ENCODE measurements at places on chromosomes 11 and 22.

- peak; percentile 81 for DNase-seq
- H3K4me1 ChIP-seq = no peaks in the 10 kb centered on the region
- H3K27ac ChIP-seq = no peak overlapping the region
- H3K27me3 ChIP-seq = peaks cover 23% of the 10 kb centered on the region
Measured at GRCh38 chr11:19553683-19554333, 158.8 kb upstream of the NAV2 start.

- H3K27ac ChIP-seq = no peak overlapping the region
- no peak for DNase-seq
- H3K4me1 ChIP-seq = no peaks in the 10 kb centered on the region
- no peaks in the 10 kb centered on the region for H3K36me3 ChIP-seq
- H3K27me3 ChIP-seq = peaks cover 6% of the 10 kb centered on the region
Measured at GRCh38 chr11:5486003-5486402, 2.5 kb upstream of the OR52D1 start.

GRCh38 chr11:526192-526591 lies 9.2 kb downstream of the HRAS start:
- H3K36me3 ChIP-seq = no peaks in the 10 kb centered on the region
- no peak overlapping the region for H3K4me3 ChIP-seq
- no peak overlapping the region for H3K27ac ChIP-seq
- H3K4me1 ChIP-seq = no peaks in the 10 kb centered on the region

DNA sequence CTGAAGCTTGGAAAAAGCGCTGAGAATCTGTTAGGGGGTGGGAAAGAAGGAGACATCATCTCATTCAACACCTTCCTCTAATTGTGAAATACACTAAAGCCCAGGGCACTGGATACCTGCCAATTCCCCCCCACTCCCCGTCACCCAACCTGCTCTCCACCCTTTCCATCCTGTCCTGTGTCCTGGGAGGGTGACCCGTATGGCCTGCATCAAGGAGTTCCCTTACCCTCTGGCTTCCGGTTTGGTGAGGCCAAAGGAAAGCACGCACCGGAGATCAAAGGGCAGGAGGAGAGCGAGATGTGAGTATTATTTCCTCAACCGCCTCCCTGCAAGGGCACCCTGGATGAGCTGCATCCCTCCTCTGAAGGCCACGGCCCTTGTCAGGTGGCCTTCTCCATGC lies 65.0 kb upstream of the PTPRJ start:
- H3K4me1 ChIP-seq = peaks cover 62% of the 10 kb centered on the region
- peaks cover 2% of the 10 kb centered on the region for H3K36me3 ChIP-seq
- no peak overlapping the region for H3K27ac ChIP-seq
- DNase-seq = peak; percentile 48

- peaks cover 91% of the 10 kb centered on the region for H3K4me1 ChIP-seq
- H3K36me3 ChIP-seq = peaks cover 58% of the 10 kb centered on the region
- peak; percentile 26 for DNase-seq
Measured at GRCh38 chr11:96260067-96260511, 82.9 kb downstream of the MAML2 start.

DNA sequence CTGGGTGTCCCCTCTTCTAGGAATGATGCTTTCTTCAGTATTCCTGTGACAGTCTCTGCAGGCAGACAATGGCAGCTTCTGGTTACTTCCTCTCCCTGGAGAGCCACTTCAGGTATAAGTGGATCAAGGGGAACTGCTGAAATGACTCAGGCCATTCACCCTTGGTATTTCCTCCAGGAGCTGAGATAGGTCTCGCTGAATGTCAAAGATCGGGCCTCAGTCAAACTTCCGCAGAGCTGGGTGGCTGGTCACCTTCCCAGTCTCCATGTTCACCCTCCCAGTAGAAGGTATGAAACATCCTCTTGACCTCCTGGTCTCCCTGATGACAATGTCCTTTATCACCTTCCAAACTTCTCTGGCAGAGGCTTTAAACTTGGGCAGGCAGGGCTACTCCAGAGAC lies 1.8 kb upstream of the ANKK1 start:
- H3K27me3 ChIP-seq = peaks cover 7% of the 10 kb centered on the region
- no peaks in the 10 kb centered on the region for H3K36me3 ChIP-seq
- no peaks in the 10 kb centered on the region for H3K4me1 ChIP-seq
- H3K4me3 ChIP-seq = no peak overlapping the region
- DNase-seq = no peak

DNA sequence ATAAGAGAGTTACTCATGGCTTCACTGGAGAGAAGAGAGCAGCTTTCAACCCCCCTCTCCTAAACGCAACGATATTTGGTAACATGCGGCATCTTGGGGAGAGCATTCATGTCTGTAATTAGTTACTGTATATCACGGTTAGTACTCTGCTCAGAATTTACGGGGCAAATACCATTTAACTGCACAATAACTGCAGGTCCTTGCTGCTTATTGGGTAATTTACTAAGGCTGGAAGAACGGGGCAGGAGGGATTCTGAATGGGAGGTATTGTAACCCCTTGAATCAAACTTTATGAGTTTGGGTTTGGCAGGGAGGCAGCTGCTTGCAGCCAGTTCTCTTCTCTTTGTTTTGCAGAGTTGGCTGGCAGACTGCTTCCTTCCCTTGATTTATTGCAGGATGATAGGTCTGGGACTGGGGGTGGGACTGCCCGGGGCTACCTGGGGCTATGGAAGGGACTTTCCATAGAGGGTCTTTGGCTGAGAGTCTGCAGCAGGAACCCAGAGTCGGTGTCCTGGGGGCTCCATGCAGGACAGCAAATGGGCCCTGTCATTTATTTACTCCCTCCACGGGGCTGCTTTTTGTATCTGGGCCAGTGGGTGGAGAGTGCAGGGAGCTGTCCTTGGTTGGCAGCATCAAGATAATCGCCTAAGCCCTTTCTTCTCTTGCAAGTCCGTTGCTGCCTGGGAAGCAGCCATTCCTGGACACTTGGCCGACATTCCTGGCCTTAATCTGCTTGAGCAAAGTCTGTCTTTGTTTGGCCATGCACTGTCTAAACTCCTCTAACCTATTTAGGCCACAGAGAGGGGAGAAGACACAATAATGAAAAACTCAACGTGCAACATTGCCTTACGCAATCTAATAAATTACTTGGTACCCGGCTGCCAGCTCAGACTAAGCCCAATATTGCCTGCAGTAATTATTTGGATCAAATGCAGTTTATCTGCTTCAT lies 188.9 kb downstream of the ST3GAL4 start:
- no peaks in the 10 kb centered on the region for H3K36me3 ChIP-seq
- H3K4me1 ChIP-seq = no peaks in the 10 kb centered on the region
- DNase-seq = no peak
- H3K27me3 ChIP-seq = peaks cover 18% of the 10 kb centered on the region
- H3K4me3 ChIP-seq = no peak overlapping the region

DNA sequence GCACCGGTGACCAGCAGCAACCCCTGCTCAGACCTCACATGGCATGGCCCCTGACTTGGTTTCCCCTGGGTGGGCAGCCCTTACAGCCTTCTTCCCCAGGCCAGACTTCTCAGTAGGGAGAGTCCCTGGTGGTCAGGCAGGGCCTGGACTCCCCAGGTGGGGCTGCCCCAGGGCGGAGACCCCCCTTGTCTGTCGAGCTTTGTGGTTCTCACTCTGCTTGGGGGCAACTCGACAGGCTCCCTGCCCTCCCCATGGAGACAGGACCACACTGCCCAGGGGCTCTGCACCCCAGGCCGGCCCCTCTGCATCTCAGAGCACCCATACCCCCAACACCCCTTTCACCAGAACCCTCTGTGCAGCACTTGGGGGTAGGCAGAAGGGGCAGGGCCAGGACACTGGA lies 87.7 kb downstream of the MORC2 start:
- H3K4me3 ChIP-seq = no peak overlapping the region
- no peaks in the 10 kb centered on the region for H3K27me3 ChIP-seq
- H3K27ac ChIP-seq = no peak overlapping the region
- DNase-seq = no peak

- H3K4me3 ChIP-seq = no peak overlapping the region
- DNase-seq = no peak
- H3K4me1 ChIP-seq = no peaks in the 10 kb centered on the region
- H3K36me3 ChIP-seq = no peaks in the 10 kb centered on the region
- H3K27ac ChIP-seq = no peak overlapping the region
Measured at GRCh38 chr11:130526846-130527245, 78.4 kb downstream of the ADAMTS15 start.

DNA sequence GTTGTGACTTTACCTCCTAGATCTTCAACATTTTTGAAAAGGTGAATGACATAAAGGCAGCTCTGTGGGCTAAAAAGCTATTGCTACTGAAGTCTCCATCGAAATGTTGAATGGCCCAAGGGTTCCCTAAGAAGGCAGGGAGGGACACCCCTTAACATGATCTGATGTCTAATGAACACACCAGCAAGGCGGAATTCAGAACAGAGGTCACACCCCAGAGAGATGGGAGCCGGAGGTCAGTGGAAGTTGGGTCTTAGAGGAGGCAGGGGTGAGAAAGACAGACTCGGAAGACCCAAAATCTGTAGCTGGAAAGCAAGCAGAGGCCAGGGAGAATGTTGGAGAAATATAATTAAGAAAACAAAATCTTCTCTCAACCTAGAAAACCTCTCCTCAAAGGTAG lies 79.0 kb downstream of the TRIM29 start:
- DNase-seq = no peak
- H3K4me3 ChIP-seq = no peak overlapping the region
- no peaks in the 10 kb centered on the region for H3K36me3 ChIP-seq
- H3K4me1 ChIP-seq = no peaks in the 10 kb centered on the region
- H3K27me3 ChIP-seq = peaks cover 20% of the 10 kb centered on the region
- no peak overlapping the region for H3K27ac ChIP-seq

GRCh38 chr11:76209375-76209972 lies 3.2 kb upstream of the WNT11 start:
- H3K4me3 ChIP-seq = peak overlapping the region; percentile 15
- no peaks in the 10 kb centered on the region for H3K36me3 ChIP-seq
- no peak overlapping the region for H3K27ac ChIP-seq
- peaks cover 100% of the 10 kb centered on the region for H3K27me3 ChIP-seq
- H3K4me1 ChIP-seq = peaks cover 22% of the 10 kb centered on the region

- no peak for DNase-seq
- peaks cover 32% of the 10 kb centered on the region for H3K27me3 ChIP-seq
- H3K36me3 ChIP-seq = no peaks in the 10 kb centered on the region
- no peak overlapping the region for H3K4me3 ChIP-seq
- H3K4me1 ChIP-seq = no peaks in the 10 kb centered on the region
Measured at GRCh38 chr22:23778577-23778900, 5.9 kb downstream of the MMP11 start.

DNA sequence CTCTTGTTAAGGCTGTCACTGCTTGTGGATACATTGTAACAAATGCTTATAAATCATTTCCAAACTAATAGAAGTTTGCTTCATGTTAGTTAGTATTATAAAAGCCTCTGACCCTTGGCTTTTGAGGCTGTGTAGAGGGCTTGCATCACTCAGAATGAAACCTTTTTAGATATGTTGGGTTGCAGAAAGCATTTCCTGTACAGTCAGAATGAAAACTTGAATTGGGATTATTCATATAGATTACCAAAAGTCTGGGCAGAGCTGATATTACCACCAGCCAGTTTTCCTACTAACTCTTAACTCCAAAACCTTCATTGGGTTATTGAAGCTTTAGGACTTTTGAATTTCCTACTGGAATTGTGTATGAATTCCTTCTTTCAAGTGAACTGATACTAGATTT lies 12.0 kb downstream of the KMT2A start:
- DNase-seq = no peak
- H3K36me3 ChIP-seq = peaks cover 49% of the 10 kb centered on the region
- no peaks in the 10 kb centered on the region for H3K27me3 ChIP-seq
- H3K4me1 ChIP-seq = peaks cover 59% of the 10 kb centered on the region
- H3K4me3 ChIP-seq = no peak overlapping the region

DNA sequence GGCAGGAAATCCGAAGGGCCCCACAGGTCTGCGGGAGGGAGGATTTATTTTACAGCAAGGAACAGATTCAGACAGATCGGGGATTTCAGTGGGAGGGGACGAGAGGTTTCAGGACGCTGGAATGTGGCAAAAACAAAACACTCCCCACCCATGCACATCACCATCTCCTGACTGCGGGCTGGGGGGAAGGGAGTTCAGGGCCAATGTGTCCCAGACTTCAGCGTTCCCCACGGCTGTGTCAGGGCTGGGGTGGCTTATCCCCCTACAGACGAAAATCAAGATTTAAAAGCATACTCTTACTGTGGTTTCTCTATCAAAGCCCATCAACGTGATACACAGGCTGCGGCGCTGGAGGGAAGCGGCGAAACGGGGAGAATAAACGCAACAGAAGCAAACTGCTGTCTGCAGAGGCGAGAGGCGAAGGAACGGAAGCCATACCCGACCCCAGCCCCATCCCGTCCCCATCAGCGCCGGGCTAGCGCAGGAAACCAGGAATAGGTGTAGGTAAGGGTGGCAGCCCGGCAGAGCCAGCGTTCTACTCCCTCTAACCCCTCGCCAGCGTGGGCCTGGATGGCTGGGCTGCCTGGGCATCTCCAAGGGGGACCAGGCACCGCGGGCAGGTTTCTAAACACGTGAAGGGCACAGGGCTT lies 2.7 kb downstream of the TENM4 start:
- peaks cover 82% of the 10 kb centered on the region for H3K27me3 ChIP-seq
- H3K27ac ChIP-seq = no peak overlapping the region
- peaks cover 2% of the 10 kb centered on the region for H3K36me3 ChIP-seq
- H3K4me3 ChIP-seq = no peak overlapping the region
- H3K4me1 ChIP-seq = peaks cover 16% of the 10 kb centered on the region
- no peak for DNase-seq

DNA sequence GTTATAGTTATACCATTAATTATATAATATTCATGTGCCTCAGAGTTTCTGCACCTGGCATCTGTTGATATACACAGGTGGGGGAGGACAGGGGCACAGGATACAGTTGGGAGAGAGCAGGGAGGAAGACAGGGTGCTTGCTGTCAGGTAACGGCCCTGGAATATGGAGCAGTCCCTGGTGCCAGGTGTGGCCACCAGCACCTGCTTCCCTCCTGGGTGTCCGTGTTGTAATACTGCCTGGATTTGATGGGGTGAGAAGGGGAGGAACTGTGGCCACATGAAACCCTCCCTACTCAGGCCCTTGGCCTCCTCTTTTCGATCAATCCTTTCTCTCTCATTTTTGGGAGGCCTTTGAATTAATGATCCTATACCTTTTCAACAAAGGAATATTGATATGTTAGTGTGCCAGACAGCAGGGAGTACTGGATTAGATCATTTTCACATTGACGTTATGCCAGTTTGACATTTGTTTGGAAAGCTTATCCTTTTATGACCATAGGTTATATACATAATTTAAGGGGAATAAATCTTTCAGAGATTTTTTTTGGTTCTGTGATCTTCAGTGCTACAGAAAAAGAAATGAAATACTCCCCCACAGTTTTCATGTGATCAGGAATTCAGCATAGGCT lies 88.6 kb downstream of the TEAD1 start:
- no peak overlapping the region for H3K27ac ChIP-seq
- H3K4me3 ChIP-seq = no peak overlapping the region
- H3K27me3 ChIP-seq = peaks cover 28% of the 10 kb centered on the region
- no peaks in the 10 kb centered on the region for H3K4me1 ChIP-seq
- DNase-seq = no peak
- H3K36me3 ChIP-seq = no peaks in the 10 kb centered on the region

DNA sequence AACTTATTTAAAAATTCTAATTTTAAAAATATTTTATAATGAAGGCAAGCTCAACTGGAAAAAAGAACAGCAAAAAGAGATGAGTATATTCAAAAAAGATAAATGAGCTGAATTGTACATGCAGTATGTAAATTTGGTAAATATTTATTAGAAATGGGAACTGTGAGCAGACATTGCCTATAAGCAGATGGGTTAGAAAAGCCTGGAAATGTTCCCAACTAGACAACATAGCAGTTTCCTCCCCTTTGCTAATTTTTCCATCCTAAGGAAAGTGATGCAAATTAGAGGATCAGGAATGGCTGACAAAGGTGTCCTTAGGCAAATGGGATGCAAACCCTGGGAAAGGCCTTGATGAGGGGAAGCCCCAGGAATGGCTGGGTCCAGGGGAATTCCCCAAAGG lies 37.2 kb downstream of the TP53I11 start:
- DNase-seq = no peak
- no peak overlapping the region for H3K27ac ChIP-seq
- H3K27me3 ChIP-seq = no peaks in the 10 kb centered on the region
- peaks cover 3% of the 10 kb centered on the region for H3K4me1 ChIP-seq
